ENCODE measurements at places on chromosomes 5 and 9.

DNA sequence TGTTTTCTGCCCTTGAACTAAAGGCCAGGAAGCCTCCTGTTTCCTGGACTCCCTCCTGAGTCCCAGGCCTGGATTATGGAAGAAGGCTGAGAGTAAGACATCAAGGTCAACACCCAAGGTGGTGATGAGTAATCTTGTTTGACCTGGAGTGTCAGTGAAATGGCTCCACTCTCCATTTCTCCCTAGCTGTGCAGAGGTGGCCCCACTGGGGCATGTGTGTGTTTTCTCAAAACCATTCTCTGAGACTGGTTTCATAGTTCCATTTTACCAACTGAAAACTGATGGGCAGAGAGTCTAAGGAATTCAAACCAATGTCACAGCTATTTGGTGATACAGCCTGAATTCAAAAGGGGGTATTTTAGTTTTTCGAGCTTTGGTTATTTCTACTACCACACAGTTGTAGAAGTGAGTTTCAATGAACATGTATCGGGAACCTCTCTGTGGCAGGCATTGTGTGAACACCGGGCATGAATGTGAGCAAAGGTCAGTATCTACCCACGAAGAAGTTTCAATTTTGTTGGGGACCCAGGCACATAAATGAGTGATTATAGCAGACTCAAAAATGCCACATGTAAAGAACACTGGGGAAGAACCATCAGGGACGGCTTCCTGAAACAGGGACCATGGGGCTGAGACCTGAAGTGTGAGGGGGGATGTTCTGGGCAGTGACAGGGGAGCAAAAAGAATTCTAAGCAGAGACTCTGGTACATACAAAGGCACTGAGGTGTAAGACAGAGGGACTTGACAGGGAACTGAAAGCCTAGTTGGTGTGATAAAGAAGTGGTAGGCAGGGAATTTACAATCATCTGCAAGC is 269.6 kb upstream of the KLF4 start:
- DNase-seq = no peak

DNA sequence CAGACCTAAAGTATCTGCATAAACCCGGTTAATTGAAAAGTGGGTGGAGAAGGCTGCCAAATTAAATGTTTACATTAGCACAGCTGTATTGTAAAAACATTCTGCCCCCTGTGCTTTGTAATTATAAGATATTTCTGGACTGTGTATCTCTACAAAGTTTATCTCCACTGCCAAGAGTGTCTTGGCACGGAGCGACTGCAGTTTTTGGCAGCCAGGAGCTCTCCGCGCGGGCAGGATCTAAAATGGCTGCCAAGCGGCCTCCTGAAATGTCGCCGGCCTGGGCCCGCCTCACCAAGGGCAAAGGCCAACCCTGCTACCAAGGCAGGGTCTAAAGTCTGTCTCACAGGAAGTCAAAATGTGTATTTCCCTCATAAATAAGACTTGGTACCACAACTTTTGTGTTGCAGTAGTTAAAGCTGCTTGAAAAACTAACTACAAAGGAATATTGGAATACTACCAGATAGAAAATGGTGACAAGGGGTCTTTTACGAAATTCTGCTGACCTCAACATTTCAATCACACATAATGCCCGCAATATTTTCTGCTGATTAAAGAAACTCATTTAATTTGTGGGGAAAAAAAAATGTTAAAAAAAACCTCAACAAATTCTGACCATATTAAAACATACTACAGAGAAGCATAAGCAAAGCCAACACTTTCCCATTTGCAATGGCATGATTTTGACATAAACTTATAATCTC is 110.4 kb downstream of the NFIB start:
- peak; percentile 77 for DNase-seq

DNA sequence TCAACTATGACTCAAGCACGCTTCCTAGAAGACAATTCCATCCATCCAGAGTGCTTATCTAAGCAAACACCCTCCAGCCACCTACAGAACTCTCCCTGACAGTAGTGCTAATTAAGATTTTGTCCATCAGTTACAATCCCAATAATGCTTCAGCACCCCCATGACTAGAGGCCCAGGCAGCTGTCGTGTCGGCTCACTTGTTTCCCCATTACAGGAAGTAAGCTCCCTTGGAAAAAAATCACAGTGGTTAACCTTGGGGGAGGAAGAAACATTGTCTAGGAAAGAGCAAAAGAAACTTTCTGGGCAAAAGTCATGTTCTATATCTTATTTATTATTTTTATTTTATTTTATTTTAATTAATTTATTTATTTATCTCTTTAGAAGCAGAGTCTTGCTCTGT is 108.8 kb upstream of the LPAR1 start:
- DNase-seq = no peak

- DNase-seq = no peak
Measured at GRCh38 chr5:180787711-180788431, 14.7 kb downstream of the MGAT1 start.

DNA sequence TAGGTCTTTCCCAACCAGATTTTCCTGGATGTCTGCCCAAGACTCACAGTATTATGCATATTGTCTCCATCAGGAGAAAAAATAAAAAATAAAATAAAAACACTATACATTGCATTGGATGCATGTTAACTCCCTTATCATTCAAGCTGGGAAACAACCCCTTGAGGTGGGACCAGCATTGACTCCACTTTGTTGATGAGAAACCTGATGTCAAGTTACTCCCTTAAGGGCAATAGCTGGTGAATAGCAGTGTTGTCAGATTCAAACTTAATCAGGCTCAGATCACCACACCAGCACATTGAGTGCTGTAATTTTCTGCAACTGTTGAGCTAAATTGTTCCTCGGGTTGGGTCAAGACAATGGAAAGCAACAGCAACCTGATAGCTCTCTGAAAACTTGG is 264.0 kb upstream of the TRIM32 start:
- no peak for DNase-seq

DNA sequence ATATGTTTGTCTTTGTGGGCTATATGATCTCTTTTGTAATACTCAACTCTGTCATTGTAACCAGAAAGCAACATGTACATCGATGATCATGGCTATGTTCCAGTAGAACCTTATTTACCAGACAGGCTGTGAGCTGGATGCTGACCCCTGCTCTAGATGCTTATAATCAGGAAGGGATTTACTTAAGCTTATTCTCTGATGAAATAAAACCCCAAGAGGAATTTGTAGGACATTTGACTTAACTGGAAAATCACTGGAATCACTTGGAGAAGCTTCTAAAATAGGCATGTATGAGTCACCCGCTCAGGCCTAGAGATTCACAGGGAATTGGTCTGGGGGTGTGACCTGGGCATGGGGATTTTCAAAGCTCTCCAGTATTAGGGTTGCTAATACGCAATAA is 285.8 kb upstream of the ZNF608 start:
- no peak for DNase-seq

- no peak for DNase-seq
Measured at GRCh38 chr5:29017501-29017900, 1979.1 kb upstream of the CDH9 start.

GRCh38 chr5:17005107-17005828 is 69.2 kb upstream of the MYO10 start:
- DNase-seq = no peak
